T-helper 17 cell (primary cell): ENCODE measurements at places on chromosomes 2 and 18. TPM values are rescaled to one million over a fixed set of nuclear protein-coding genes. Genes with fewer than 3 reads are reported as not detected.

The ALKAL2 gene
- 1.0 TPM for total RNA-seq

The TUBA3D gene
- not detected for total RNA-seq

The SIGLEC15 gene
- not detected for total RNA-seq

The ALK gene
- not detected for total RNA-seq

The POTEC gene
- not detected for total RNA-seq

The RAB6C gene
- not detected for total RNA-seq

The IL36A gene
- total RNA-seq = not detected

The LONRF2 gene
- 0.18 TPM for total RNA-seq

The NPC1 gene
- total RNA-seq = 45.8 TPM

The VWC2L gene
- total RNA-seq = not detected

The MERTK gene
- 0.13 TPM for total RNA-seq

The RAB3GAP1 gene
- 32.8 TPM for total RNA-seq

The GAD1 gene
- total RNA-seq = not detected

The IL37 gene
- total RNA-seq = not detected

The TUBA4A gene
- total RNA-seq = 184 TPM

The SERPINB5 gene
- not detected for total RNA-seq

The CFAP65 gene
- total RNA-seq = not detected

The MYO7B gene
- 0.75 TPM for total RNA-seq

The RNF25 gene
- 18.3 TPM for total RNA-seq

The LYG2 gene
- not detected for total RNA-seq

The ASXL3 gene
- total RNA-seq = not detected

The VIT gene
- not detected for total RNA-seq

The FAHD2A gene
- 19.1 TPM for total RNA-seq

The RPRM gene
- total RNA-seq = not detected

The DSG2 gene
- not detected for total RNA-seq

The ZNG1B gene
- total RNA-seq = 33.3 TPM

The IL1F10 gene
- not detected for total RNA-seq

The ACTR2 gene
- total RNA-seq = 243 TPM

The SP140L gene
- 85.6 TPM for total RNA-seq

The ERFE gene
- total RNA-seq = not detected

The COL6A3 gene
- 1.9 TPM for total RNA-seq

The CNTNAP5 gene
- not detected for total RNA-seq

The LGALSL gene
- total RNA-seq = 31.0 TPM

The MARS2 gene
- 9.0 TPM for total RNA-seq

The MARCHF4 gene
- not detected for total RNA-seq

The ATP5MC3 gene
- 80.1 TPM for total RNA-seq

The MAP3K19 gene
- total RNA-seq = not detected

The FTCDNL1 gene
- total RNA-seq = 2.6 TPM

The UGT1A7 gene
- total RNA-seq = not detected

The AGFG1 gene
- 68.3 TPM for total RNA-seq

The HADHB gene
- total RNA-seq = 45.9 TPM

The CNRIP1 gene
- total RNA-seq = not detected

The GRHL1 gene
- total RNA-seq = 0.60 TPM

The MTX2 gene
- 7.5 TPM for total RNA-seq

The WDCP gene
- 3.7 TPM for total RNA-seq

The PKDCC gene
- total RNA-seq = 0.87 TPM

The GCKR gene
- total RNA-seq = not detected

The SPDYA gene
- 11.2 TPM for total RNA-seq

The DCDC2C gene
- not detected for total RNA-seq

The C2orf76 gene
- 9.0 TPM for total RNA-seq

The C18orf54 gene
- 1.5 TPM for total RNA-seq
